Uterus (tissue), 4 donors: ENCODE measurements at places on chromosomes 4 and X.

GRCh38 chr4:156762851-156763250 lies 208.7 kb downstream of the PDGFC start:
- no peak for DNase-seq

DNA sequence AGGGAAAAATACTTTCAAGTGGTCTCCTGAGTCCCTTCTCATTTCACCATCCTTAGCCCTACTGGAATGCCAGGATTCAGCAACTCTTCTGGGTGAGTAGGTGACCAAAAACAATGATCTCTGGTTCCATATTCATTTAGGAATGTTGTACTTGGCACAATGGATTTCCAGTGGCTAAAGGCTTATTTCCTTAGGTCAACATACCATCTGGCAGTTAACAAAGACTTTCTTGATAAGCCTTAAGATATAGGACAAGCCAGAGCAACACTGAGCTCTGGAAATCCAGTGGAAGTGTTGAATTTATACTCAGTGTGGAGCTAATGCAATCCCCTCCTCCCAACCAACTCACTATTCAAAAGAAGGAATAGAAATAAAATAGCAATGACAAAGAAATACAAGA lies 139.4 kb upstream of the EMCN start:
- no peak for DNase-seq

DNA sequence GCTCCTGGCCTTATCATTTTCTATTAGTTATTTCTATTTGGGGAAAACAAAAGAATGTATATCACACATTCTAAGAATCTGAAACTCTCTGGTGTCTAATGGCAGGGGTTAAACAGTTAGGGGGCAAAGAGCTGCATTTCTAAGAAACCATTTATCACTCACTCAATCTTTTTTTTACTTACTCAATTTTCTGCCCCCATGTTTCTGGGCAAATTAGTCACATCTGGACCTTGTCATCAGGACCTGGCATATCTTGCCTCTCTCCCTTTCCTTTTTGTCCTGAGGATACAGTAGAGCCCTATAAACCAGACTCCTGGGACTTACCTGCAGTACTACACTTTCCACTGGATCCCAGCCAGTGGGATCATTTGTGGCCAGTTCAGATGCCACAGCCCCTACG lies 89.1 kb downstream of the ANXA3 start:
- no peak for DNase-seq

GRCh38 chr4:135192751-135193535 lies 991.4 kb upstream of the PABPC4L start:
- DNase-seq = no peak

DNA sequence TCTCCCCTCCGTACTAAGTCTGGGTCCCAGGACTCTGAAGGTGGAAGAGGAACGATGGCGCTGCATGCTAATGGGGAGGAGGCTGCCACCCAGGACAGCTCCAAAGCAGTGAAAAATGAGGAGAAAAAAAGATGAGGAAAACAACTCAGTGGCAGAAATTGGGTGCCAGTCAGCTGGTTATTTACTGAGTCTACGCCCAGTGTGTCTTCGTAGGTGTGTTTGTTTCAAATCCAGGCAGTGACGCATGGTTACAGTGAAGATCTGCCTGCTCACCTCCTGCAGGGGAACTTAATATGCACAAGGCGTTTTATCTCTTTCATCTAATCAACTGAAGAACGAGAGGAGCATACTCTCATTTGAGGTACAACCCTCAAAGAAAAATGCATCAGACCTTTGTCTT lies 70.9 kb upstream of the FBXW7 start:
- DNase-seq = no peak
